Effector memory CD8-positive, alpha-beta T cell (primary cell): ENCODE measurements at places on chromosomes 6 and 20.

GRCh38 chr20:63518946-63519667 is 1.5 kb upstream of the PPDPF start:
- DNase-seq: no peak

- no peak for DNase-seq
Measured at GRCh38 chr20:10609276-10609675, 64.5 kb downstream of the JAG1 start.

- DNase-seq: no peak
Measured at GRCh38 chr6:142671791-142672190, 273.2 kb downstream of the HIVEP2 start.

GRCh38 chr6:124029567-124029966 is 225.9 kb downstream of the NKAIN2 start:
- no peak for DNase-seq

- no peak for DNase-seq
Measured at GRCh38 chr20:49677777-49678758, 35.6 kb downstream of the B4GALT5 start.

DNA sequence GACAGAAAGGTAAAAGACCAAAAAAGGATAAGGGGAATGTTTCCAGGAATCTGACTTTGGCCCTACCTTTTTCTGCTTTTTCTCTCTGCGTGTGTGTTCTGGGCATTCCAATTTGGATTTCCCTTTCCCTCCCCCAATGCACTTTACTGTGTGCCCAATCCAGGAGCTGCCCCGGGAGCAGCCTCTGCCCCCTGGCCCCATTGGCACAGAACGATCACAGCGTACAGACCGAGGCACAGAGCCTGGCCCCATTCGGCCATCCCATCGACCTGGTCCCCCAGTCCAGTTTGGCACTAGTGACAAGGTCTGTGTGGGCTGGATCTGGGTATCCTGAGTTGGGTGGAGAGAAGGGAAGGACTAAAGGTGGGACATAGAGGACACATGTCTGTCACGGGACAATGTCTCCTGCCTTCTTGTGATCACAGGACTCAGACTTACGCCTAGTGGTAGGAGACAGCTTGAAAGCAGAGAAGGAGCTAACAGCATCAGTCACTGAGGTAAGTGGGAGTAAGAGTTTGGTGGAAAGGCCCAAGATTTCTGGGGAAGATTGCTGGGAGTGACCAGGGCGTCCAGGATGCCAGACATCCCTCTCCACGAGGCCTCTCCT is 14.6 kb downstream of the PRRC2A start:
- no peak for DNase-seq

DNA sequence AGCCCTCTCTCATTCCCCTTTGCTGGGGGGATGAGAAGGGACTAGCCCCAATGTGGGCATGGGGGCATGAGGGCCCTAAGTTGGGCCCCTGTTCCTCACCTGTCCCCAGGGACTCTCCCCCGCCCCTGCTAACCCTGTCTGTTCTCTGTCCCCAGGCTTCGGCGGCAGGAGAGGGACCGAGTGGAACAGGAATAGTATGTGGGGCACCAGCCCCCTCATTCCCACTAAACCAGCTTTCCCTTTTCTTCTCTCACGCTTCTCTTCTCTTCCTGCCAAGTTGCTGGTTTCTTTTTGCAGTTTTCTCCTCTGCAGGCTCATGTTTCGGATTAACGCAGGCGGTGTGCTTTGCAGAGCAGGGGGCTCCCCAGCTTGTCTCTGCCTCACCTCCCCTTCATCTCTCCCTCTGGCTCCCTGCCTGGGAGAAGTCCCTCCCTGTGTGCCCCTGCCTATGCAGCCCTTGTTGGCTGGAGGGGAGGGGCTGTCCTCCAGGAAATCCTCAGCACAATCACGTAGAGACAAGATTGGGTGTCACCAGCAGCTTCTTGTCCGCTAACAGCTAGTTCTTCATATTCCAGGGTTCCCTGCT is 7.9 kb downstream of the TMEM63B start:
- DNase-seq: no peak

DNA sequence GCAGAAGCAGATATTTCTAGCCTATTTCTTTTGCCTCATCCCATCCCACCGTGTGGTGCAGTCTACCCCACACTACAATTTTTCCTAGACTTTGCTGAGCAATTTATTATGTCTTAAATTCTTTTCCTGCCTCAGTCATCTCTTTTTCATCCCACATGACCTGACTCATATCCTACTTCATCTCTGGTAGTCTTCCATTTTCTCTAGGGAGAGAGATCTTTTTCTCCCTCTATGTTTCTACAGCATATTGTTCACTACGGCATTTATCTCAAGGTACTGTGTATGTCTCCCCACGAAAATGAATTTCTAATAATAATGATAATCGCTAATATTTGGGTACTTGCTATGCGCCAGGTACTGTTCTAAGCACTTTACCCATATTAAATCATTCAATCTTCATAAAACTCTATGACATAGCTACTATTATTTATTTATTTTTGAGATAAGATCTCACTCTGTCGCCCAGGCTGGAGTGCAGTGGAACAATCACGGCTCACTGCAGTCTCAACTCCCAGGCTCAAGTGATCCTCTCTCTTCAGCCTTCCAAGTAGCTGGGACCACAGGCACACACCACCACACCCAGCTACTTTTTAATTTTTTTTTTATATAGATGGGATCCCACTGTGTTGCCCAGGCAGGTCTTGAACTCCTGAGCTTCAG is 15.6 kb downstream of the PDSS2 start:
- no peak for DNase-seq

DNA sequence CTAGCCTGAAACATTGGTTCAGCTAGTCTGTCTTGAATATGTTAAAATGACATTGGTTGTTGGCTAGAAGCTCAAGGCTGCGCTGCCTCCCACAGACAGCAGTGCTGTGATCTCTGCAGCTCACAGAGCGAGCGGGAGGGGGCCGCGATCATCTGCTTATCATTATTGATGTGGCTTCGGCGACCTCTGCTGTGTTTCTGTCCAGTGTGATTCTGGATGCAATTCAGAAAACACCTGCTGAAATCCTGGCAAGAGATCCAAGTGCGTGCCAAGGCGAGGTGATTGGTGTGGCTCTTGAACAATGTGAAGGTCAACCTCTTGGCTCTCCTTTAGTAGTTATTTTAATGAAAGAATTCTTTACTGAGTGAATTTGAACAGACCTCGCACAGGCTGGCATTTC is 142.3 kb upstream of the SASH1 start:
- no peak for DNase-seq

GRCh38 chr6:170378502-170378901 is 71.9 kb downstream of the FAM120B start:
- peak; percentile 18 for DNase-seq

GRCh38 chr6:53240139-53240538 is 91.5 kb upstream of the GCM1 start:
- no peak for DNase-seq

GRCh38 chr20:24787071-24787470 is 162.0 kb upstream of the CST7 start:
- no peak for DNase-seq

GRCh38 chr6:20845592-20845991 is 311.3 kb downstream of the CDKAL1 start:
- no peak for DNase-seq

- DNase-seq: no peak
Measured at GRCh38 chr6:7732228-7732627, 6.3 kb downstream of the BMP6 start.

DNA sequence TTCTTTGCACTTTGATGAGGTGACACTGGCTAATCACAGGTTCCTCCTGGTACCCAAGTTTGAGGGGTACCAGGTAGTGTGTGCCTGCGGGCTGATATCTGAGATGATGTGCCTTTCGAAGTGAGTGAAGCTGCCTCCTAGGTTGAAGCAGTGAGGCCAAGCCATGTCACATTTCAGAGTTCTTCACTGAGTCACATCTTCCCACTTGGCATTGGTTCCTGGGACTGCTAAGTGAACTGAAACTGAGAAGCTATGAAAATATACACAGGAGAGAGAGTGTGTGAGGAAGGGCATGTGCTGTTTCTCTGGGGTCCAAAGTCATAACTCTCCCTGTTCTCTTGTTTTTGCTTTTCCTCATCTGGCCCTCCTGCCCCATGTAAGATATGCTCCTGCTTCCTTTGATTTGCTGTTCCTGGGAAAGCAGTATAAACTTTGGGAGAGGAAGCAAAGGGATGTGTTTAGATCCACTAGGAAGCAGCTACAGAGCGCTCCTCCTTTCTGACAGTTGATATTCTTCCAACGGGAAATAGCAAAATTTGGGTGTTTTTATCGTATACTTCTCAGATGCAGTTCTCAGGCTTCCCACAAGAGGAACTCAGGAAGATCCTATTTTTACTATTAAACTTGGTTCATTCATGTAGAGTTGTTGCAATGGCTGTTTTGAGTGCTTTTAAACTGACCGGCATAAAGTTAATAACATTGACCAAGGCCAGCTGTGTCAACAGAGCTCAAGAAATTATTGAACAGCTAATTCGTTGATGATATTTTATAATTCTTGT is 153.7 kb downstream of the MOXD1 start:
- no peak for DNase-seq

DNA sequence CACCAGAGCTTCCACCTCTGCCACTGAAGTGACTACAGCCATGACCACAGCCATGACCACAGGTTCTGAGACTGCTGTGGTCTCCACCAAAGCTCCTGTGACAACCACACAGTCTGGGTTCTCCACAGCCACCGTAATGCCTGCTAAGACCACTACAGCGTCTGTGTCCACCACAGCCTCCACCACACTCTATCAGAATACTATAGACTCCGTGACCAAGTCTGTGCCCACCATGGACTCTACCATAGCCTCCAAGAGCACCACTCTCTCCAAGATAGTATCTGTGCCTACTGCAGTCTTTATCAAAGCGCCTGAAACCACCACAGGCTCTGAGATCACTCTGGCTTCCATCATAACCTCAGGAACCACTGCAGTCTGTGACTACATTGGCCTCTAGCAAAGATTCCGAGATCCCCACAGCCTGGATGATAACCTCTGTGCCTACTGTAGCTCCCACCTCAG is 18.3 kb upstream of the MUC21 start:
- no peak for DNase-seq

- no peak for DNase-seq
Measured at GRCh38 chr20:17849901-17850683, 118.5 kb downstream of the SNX5 start.

- DNase-seq: no peak
Measured at GRCh38 chr6:13689511-13690256, 22.0 kb downstream of the RANBP9 start.

DNA sequence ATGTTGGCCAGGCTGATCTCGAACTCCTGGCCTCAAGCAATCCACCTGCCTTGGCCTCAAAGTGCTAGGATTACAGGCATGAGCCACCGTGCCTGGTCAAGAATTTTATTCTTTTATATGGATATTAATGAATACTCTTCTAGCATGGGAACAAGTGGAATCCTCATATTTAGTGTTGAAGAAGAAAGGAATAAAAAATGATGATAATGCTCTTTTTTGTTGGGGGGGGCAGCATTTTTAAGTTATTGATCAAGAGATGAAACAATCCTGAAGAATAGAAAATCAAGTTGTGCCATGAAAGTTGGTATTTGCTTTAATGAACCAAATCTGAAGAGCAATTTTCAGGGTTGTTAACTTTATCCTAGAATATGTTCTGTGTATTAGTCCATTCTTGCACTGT is 6.7 kb upstream of the DNAAF9 start:
- no peak for DNase-seq

DNA sequence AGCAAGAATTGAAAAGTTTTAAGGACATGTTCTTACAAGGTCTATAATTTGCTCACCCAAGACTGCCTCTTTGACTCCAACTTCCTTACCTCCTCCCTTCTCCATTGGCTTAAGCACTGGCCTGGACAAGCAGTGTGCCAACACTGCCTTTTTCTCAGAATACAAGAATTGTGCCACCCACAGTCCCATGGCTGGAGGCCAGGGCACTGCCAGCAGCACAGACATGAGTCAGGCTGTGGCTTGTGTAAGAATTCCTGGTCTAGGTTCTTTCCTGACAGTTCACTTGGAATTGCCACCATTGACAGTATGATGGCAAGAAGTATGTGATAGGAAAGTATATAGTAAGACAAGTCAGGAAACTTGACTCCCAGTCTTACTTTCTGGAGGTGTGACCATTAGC is 202.7 kb upstream of the MARCKS start:
- no peak for DNase-seq

DNA sequence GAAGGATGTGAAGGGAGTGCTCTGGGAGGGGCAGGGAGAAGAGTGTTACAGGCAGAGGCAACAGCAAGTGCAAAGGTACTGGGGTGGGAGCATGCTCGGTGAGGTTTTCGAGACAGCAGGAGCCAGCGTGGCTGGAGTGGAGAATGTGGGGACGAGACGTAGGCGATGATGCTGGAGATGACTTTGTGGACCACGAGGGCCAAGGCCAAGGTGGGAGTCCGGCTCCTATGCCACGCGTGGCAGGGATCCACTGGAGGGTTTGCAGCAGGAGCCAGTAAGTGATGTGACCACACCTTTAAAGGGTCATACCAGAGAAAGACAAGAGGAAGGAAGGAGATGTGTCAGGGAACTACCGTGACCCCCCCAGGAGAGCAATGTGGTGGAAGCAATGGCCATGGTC is 7.3 kb downstream of the PTGIS start:
- DNase-seq: no peak

DNA sequence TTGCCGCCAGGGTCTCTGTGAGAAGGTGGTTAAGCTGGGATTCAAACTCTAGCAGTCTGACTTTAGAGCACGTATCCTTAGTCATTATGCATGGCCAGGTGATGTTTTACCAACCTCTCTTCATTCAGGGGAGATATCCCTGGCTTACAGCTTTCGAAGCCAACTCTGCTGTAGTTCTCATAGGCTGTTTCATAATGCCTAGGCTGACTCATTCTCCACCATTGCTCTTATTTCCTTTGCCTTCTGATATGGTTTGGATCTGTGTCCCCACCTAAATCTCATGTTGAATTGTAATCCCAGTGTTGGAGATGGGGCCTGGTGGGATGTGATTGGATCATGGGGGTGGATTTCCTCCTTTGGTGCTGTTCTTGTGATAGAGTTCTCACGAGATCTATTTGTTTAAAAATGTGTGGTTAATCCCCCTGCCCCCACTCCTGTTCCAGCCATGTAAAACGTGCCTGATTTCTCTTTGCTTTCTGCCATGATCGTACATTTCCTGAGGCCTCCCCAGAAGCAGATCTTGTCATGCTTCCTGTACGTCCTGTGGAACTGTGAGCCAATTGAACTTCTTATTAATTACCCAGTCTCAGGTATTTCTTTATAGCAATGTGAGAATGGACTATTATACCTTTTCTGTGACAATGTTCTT is 94.6 kb upstream of the MAN1A1 start:
- DNase-seq: no peak

DNA sequence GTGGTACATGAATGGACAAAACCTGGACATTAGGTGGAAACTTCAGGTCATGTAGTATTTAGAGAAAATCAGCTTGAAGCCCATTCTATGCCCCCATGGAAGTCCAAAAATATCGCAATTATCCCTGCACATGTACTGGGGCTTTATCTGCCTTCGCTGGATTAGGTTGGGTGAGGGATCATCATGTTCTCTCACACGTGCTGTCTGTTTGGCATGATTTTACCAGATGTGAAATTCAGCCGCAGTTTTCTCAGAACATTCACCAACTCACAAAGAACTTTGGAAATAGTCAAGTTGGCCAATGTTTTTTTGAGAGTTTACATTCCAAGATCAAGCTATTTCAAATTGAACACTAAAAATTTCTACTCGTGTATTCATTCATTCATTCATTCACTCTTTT is 459.8 kb upstream of the CITED2 start:
- no peak for DNase-seq

- DNase-seq: no peak
Measured at GRCh38 chr20:31602431-31602778, 2.7 kb upstream of the ID1 start.

GRCh38 chr6:156901309-156902019 is 124.3 kb downstream of the ARID1B start:
- DNase-seq: no peak

- no peak for DNase-seq
Measured at GRCh38 chr6:98808541-98809210, 25.7 kb upstream of the POU3F2 start.
